ENCODE measurements at places on chromosomes 16 and 17.
A peak's percentile ranks its signal among the peaks of the same experiment; 100 is the strongest.

DNA sequence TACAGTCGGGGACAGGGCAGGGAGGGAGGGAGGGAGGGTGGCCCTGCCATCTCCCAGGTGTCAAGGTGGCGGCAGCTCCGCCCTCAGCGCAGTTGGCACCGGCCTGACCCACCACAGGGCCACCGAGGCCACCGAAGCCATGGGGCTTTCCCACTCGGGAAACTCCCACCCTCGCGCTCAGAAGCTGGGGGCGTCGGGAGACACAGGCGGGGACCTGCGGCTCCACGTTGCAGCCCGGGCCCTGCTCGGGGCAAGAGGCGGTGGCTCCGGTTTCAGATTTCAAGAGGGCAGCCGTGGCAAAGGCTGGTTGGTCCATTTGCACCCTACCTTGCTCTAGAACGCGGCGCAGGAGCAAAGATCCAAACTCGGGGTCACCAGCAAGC is 544 bp downstream of the CYB561 start:
- peak; percentile 18 for DNase-seq

DNA sequence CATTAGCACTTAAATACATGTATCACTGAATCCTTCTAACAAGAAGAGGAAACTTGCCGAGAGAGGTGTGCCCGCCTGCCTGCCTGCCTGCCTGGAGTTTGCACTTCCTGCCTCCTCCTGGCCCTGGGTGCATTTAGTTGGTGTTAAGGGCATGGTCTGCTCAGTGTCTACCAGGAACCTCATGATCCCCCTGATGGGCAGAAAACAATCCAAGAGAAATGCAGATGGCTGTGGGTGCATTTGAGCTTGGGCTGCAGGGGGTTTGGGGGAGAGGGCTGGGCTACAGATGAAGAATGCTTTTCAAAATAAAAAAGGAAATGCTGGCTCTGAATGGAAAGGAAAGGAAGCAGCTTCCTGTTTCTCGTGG is 10.1 kb downstream of the KSR1 start:
- peak; percentile 62 for DNase-seq

GRCh38 chr16:67393788-67394154 is 473 bp upstream of the TPPP3 start:
- no peak for DNase-seq

DNA sequence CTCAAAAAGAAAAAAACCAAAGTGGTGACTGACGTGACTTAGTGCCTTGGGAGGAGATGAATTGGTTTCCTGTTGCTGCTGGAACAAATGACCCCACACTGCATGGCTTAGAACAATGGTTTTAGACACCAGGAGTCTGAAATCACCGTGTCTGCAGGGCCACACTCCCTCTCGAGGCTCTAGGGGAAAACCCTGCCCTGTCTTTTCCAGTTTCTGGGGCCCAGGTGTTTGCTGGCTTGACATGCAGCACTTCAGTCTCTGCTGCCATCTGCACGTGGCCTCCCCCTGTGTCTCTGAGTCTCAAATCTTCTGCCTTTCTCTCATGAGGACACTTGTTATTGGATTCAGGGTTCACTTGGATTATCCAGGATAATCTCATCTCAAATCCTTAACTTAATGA is 323.8 kb upstream of the TNRC6C start:
- DNase-seq = peak; percentile 60

DNA sequence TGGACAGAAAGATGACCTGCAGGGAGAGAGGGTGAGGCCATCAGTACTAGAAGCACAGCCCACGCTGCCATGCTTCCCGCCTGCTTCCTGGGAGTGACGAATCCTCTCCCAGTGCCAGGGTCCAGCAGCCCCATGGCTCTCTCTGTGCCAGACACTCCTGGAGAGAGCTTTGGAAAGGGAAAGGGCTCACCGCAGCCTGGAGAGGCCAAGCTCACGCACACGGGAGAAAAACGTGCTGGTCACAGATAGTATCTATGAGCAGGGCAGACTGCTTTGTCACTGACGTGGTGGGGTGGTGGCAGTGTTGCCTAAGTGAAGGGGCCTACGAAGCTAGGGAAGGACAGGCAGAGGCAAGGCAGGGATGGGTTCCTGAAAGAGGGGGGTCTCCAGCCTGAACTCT is 5.4 kb downstream of the WBP2 start:
- no peak for DNase-seq
